ENCODE measurements at places on chromosomes 3 and 15. TPM values are rescaled to one million over a fixed set of nuclear protein-coding genes. Genes with fewer than 3 reads are reported as not detected.

The ISLR2 gene
- total RNA-seq = 0.30 TPM

The DUOX1 gene
- not detected for total RNA-seq

The SELENOS gene
- 60.1 TPM for total RNA-seq

The MESP2 gene
- not detected for total RNA-seq

- DNase-seq = no peak
These were observed 314.0 kb downstream of the ERC2 start for GRCh38 chr3:56154297-56154696.

DNA sequence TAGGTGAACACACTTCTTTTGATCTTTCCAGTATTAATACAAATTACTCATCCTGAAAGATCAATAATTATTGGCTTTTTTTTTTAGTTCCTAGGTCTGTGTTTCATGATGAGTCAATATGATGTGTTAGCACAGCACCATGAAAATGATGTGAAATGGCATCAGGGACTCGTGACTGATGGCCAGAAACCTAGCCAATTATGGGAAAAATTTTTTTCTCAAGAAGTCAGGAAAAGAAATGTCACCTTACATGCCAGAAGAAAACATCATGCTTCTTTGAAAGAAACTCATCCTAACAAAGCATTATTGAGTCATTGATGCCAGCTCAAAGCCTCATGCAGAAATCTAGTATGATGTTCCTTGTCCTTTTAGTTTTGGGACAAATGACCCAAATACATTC, 468.3 kb upstream of the CBLB start:
- no peak for DNase-seq

DNA sequence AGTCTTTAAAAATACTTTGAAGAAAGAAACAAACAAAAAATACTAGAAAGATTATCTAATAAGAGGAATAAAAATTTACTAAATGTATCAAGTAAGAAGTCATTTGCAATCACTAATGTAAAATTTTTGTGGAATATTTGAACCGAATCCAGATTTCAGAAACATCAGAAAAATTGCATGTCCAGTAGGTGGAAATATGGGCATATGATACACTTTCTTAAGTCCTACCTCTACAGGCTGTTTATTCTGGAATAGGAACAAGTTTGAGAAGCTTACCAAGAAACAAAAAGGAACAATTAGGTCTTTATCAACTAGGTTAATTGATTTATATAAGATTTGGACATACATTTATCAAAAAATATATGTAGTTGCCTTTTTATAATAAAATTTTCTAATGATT, 292.9 kb upstream of the ROBO1 start:
- DNase-seq = no peak

GRCh38 chr3:145959457-145960088, 201.4 kb downstream of the PLOD2 start:
- DNase-seq = no peak

GRCh38 chr15:27401471-27401870, 430.5 kb downstream of the GABRG3 start:
- DNase-seq = no peak

- DNase-seq = peak; percentile 62
These were observed 63.3 kb downstream of the ZNF106 start for GRCh38 chr15:42427429-42428223.

- DNase-seq = no peak
These were observed 3.9 kb downstream of the NUSAP1 start for GRCh38 chr15:41336549-41336948.

GRCh38 chr3:14284694-14285547, 106.3 kb downstream of the LSM3 start:
- DNase-seq = no peak

DNA sequence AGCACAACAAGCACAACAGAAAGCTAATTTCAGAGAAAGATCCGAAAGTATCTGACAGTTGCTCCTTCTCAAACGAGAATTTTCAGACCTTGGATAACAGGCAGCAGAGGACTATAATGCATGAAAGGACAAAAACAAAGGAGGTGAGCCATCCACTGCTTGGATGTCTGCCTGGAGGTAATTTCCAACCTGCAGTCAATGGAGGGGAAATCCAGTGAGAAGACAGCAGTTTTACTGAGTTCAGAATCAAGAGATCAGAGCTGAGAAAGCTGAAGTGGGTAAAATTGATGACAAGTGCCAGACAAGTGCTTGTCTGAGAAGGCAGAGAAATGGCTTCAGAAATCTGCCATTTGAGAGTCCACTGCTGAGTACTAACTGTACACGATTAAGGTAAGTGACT, 22.1 kb downstream of the UBE3A start:
- no peak for DNase-seq

Data from SJCRH30 (cell line).